Right atrium auricular region (tissue), 2 donors: ENCODE measurements at places on chromosomes 13 and 19. TPM values are rescaled to one million over a fixed set of nuclear protein-coding genes. Genes with fewer than 3 reads are reported as not detected.

Gene GRIK5
- 8.1 TPM for total RNA-seq

DNA sequence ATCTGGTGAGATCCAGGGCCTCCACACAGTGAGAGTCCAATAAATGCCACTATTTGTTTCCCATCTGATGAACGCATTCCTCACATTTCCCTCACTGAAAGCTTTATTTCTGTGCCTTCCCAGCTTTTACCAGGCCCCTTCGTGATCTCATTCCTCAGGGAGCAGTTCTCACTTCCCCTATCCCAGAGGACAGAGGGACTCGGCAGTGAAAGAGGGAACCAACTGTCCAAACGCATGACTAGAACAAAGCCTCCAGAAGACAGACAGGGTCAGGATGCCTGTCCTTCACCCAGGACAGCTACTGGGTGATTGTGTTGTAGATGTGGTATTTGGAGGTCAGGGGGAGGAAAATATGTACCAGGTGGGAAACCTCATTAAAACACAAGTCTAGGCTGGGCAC is 2.0 kb upstream of the ZBTB45 start:
- no peak for DNase-seq

GRCh38 chr19:4815426-4816201 is 15.9 kb downstream of the TICAM1 start:
- peak; percentile 95 for DNase-seq

DNA sequence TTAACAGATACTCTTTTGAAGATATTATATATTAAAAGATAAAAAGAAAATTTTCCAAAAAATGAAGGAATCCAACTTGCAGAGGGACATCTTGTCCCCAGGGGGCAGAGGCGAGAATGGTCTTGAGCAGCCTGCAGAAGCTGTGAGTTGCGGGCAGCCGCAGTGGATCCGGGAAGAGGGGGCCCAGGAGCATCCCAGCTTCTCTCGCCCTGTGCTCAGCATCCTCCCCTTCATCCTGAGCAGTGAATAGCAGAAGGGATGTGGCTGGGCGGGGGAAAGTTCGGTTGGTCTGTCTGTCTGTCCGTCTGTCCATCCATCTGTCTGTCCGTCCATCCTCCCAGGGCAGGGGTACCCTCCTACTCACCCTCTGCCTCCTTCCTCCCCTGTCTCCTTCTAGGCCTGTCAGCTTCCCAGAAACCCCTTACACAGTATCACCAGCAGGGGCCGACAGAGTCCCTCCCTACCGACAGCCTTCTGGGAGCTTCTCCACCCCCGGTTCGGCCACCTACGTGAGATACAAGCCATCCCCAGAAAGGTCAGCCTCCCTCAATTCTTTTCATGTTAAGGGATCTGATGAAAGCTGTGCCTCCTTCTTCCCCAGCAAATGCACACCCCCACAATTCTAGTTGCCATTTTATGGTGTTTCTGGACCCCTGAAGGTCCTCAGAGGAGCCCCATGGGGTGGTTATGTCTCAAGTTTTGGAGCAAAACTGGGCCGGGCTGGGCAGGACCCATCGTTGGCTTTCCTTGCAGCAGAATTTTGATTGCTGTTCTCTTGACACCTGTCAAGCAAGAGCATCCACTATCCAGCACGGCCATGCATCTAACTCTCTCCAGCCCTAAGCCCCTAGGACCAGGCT is 81.6 kb downstream of the DPF1 start:
- DNase-seq: no peak

DNA sequence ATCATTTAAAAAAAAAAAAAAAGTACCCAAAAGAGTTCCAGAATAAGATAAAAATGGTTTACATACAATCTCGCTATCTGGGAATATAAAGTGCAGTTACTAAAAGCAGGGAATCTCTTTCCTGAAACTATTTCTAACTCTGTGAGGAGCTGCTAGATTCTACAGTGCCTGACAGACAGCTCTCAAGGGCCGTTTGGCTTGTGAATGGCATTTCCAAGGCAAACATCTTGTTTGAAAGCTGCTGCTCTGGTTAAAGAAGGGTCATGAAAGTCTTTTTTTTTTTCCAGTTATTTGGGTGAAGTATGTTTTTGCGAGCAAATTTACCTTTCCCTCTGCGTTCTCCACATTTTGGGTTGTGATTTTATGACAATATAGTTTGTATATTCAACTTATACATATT is 29.0 kb upstream of the CEACAM21 start:
- DNase-seq: no peak

GRCh38 chr19:10641248-10641647 is 12.9 kb upstream of the ILF3 start:
- no peak for DNase-seq

DNA sequence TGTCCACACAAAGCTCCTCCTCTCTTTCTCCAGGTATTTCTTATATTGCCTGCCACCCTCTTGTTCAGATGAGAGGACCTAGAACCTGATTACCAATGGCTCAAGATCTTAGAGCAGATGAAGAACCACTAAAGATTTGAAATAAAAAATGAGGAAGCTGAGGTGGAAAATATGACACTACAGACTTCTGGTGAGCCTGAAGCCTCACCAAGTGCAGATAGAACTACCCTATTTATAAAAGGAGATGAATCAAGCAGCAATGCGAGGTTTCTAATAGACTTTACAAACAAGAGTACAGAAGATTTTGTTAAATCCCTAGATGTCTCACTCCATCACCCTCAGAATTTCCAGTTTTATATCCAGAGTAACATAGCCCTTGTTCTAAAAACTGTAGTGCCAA is 345.8 kb downstream of the TBC1D4 start:
- DNase-seq: no peak

DNA sequence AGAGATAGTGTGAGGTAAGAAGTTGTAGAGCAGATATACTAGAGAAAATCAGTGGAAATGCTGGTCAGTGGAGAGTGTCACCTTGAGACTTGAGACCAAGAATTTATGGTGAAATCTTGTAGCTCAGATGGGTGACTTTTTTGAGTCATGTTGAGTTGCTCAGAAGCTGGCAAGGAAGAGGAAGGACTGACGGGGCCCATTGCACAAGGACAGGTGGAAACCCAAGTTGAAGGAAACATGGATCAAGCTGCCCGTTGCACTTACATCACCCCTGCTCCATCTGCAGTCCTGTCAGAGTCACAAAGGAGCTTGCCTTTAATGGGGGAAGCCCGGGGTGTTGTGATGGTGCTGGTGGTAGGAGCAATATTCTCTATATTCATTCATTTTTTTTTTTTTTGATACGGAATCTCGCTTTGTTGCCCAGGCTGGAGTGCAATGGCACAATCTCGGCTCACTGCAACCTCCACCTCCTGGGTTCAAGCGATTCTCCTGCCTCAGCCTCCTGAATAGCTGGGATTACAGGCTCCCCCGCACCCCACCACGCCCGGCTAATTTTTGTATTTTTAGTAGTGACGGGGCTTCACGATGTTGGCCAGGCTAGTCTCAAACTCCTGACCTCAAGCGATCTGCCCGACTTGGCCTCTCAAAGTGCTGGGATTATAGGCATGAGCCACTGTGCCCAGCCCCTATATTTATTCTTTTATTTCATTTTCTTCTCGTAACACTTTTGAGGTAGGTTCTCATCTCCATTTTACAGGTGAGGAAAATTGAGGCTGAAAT is 27.4 kb downstream of the UBAC2 start:
- DNase-seq: no peak

GRCh38 chr13:39777527-39778061 is 122.1 kb downstream of the COG6 start:
- DNase-seq: no peak

DNA sequence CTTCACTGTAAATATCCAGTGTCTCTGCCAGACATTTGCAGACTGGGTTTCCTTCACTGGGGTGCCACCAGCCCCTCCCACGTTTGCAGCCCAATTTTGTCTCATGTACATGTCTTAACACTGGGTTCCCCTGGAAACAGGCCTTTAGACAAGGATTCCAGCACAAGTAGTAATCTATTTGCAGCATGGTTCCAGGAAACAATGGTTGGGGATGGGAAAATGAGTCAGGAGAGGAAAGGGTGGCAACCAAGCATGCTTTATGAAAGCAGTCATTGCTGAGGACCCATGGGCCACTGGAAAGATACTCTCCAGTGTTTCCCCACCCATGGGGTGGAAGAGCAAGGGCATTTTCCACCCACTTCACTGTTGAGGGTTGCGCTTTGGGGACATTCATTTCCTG is 53.6 kb upstream of the FARP1 start:
- no peak for DNase-seq
